Effector memory CD4-positive, alpha-beta T cell (primary cell): ENCODE measurements at places on chromosomes 1 and 21.

DNA sequence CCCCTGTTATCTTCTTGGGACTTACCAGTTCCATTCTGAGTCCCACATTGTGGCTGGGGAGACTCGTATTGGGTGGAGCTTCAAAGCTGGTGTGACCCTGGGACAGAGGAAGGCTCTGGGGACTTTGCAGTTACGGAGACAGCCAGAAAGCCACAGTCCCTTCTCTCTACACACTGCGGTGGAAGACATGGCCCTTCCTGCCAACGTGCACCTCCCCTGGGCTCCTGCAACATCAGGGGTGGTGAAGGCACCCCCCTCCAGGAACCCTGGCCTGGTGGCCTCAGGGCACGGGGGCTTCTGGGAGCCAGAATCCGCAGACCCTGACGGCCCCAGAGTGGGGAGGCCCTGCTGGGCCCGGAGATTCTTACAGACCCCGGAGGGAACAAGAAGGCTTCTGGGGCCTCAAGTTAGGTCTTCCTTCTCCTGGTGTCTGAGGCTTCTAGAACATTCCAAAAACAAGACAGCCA lies 113.0 kb downstream of the SIK1 start:
- no peak for DNase-seq

- no peak for DNase-seq
Observed at GRCh38 chr1:178341261-178341956, 155.4 kb downstream of the CLEC20A start.

DNA sequence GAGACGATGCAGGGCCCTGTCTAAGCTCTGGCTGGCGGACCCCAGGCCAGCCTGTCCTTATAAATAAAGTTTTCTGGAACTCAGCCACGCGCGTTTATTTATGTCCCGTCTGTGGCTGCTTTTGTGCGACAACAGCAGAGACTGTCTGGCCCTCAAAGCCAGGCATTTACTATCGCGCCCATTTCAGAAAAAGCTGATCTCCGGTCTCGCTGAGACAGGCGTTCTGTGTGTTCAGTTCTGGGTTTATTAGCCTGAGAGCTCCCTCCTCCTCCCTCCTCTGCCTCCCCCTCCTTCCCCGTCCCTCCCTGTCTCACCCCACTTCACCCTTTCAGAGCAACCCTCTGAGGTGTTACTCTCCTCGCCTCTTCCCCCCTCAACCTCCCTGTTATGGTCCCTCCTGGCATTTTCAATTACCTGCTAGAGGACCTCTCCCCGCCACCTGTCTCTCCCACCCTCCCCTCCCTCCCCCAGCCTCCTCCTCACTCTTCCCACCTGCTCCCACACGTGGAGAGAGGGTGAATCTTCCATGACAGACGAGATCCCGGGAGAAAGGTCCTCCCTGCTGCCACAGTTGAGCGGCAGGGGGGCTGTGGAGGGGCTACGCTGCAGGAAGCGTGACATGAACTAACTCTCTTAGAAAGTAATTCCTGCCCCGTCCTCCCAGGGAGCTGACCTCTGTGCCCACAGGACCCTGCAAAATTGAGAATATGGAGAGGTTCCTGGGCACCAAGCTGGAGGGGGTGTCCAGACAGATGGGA lies 59.9 kb downstream of the SPSB1 start:
- no peak for DNase-seq

DNA sequence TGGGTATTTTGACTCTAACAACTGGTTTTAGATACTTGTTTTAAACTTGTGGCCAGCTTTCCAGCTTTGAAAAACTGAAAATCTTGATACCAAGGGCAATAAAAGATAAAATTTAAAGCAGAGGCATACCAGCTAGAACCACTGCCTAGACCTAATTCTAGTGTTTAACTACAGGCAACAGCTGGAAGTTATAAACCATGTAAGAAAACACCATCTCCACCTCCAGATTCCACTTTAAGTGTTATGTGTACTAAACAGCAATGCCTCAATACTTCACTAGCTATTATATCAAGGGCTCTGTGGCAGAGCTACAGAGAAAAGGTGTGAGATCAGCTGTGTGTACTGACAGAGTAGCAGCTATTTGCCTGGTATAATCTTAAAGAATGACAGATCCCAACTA lies 69.5 kb downstream of the LPAR3 start:
- DNase-seq = no peak

GRCh38 chr1:17350083-17350482 lies 21.9 kb upstream of the PADI6 start:
- DNase-seq = no peak

GRCh38 chr1:43382027-43382779 lies 7.4 kb downstream of the MED8 start:
- no peak for DNase-seq

DNA sequence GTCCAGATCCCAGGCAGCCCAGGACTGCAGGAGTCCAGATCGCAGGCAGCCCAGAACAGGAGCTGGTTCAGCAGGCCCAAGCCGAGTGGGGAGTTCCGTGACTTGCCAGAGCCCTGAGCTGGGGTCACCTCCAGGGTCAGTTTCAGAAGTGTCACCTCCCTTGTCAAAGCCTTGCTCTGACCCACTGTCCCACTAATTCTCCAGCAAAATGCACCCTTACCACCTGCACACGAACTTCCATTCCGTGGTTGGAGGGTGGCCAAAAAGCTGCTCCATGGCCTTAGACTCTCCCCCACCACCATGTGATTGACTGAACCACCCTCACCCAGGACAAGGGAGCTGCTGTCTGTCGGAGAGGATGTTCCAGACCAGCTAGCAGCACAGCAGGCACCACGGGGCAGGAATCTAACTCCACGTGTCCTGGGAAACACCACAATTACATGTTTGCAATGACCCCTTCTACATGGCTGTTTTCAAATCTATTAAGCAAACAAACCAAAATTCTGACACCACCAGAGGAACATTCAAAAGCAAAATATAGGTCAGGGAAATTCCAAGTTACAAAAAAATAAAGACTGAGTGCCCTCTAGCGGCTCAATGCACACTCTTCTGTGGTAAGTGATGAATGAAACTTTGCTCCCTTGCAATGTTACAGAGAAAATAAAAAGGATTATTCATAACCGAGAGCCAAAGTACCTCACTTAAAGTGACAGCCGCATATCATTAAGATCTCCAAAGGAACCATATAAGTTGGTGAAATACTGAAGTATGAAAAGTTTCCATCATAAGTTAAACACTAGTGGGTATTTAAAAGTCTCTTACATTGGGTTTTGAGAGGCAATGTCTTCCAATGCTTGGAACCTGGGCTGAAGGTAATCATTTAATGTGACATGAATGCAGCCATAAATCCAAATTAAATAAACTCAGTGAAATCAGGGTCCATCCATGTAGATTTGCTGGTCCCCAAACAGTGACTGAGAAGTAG lies 76.3 kb downstream of the NPHP4 start:
- no peak for DNase-seq

- DNase-seq = no peak
Observed at GRCh38 chr1:230705289-230706019, 8.5 kb downstream of the AGT start.

DNA sequence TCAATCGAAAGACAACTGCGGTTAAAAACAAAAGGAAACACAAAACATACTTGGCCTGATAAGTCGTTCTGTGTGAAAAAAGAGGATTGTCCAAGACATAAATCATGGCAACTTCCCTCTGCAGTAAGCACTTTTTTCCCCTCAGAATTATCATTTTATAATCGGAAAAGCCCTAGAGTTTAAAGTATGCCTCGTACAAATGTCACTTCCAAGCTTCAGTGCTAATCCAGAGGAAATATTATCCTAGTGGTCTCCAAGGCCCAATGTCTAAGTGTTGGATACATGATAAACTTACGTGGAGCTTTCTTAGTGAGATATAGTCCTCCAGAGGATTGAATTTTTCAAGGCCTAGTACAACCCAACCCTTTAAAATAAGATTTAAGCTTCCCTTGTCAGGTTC lies 11.2 kb upstream of the NTMT2 start:
- DNase-seq = no peak
